Urothelium cell line (cell line): ENCODE measurements at places on chromosomes 1 and 21.

DNA sequence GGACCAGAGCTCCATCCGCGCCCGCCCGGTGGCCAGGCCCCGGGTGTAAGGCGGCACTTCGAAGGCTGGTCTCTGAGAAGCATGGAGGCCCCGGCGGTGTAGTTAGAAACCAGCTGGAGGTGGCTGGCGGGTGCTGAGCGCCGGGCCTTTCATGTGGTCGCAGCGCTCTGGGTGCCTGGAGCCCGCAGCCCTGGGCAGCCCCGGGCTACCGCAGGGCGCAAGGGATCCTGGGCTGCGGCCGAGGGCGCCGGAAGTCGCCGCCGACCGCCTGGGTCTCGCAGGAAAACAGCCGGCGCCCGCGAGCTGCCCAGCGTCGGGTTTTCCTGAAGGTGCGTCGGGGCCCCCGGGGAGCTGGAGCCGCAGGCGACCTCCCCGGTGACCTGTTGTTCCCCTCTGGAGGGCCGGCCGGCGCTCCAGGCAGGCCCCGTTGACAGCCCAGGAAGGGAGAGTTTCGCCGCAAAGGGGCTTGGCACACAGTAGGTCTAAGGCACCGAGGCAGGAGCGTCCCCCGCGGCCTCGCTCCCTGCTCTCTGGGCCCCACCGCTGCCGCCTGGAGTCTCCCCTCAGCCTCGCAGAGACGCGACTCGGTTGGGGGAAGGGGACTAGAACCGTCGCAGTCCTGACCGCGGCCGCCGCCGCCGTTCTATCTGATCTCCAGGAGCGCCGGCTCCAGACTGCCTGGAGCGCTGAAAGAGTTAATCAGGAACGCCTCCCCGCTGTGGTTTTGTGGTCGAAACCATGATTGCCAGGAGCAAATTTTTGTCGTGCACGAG, 2.7 kb downstream of the GRHL3 start:
- DNase-seq = peak; percentile 86

- DNase-seq = peak; percentile 57
Measured at GRCh38 chr1:46735708-46736324, 16.9 kb upstream of the EFCAB14 start.

DNA sequence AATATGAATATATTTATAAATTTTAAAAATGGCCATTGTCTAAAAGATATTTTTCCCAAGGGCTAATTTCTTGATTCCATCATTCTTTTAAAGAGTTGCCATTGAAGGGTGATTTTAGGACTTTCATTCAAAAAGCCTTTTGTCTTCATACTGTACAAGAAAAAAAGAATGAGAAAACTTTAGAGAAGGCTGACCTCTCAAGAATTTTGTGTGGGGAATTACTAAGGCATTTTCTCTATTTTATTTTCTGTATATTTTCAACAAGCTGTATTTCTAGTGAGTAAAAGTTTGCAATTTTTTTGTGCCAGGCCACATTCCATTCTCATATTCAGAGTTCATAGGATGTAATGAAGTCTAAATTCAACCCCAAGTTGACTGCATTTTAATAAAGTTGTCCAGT, 49.3 kb downstream of the IVNS1ABP start:
- no peak for DNase-seq

- DNase-seq = no peak
Measured at GRCh38 chr21:16308269-16308668, 578.5 kb downstream of the USP25 start.

- no peak for DNase-seq
Measured at GRCh38 chr1:234602334-234603220, 7.4 kb downstream of the IRF2BP2 start.

GRCh38 chr21:33364830-33365229, 38.4 kb upstream of the IFNGR2 start:
- no peak for DNase-seq

- no peak for DNase-seq
Measured at GRCh38 chr1:23825762-23826522, 713 bp upstream of the HMGCL start.

- DNase-seq = no peak
Measured at GRCh38 chr1:19645411-19646251, 1.5 kb downstream of the NBL1 start.
